ENCODE measurements at places on chromosomes 16 and 17.

DNA sequence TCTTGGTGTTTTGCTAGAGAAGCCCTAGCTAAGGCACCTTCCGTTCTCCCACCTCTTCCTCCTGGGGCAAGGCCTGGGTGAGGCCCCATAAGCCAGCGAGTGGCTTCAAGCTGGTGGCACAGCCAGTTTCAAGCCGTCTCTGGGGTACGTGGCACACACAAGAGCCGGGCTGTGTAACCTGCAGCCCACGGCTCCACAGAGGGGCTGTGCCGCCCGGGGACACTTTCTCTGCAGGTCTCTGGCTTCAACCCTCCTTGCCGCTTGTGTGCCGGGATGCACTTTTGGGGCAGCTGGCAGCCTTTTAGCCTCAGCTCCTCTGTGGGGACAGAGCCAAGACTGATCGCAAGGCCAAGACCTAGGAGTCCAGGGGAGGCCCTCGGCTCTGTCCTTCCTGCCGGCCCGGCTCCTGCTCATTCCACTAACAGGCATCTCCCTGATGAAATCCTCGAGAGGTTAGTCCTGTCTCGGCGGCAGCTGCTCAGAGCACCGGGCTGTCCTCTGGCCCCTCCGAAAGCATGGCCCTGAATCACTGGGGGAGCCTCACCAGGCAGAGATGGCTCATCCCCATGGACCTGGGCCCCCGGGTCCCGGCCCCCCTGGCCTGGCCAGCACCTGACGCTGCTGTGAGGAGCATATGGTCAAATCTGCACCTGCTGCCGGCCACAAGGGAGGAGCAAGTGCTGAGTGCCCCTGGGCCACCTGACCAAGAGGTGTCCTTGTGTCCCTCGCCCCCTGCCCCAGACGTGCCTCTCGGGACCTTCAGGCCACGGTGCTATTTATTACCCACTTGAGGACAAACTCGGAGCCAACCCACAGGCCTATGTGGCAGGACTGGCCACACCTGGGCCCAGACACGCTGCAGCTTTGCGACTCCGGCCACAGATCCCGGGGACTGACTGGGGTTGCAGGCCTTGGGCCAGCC lies 98.5 kb downstream of the METRNL start:
- peak; percentile 16 for DNase-seq

DNA sequence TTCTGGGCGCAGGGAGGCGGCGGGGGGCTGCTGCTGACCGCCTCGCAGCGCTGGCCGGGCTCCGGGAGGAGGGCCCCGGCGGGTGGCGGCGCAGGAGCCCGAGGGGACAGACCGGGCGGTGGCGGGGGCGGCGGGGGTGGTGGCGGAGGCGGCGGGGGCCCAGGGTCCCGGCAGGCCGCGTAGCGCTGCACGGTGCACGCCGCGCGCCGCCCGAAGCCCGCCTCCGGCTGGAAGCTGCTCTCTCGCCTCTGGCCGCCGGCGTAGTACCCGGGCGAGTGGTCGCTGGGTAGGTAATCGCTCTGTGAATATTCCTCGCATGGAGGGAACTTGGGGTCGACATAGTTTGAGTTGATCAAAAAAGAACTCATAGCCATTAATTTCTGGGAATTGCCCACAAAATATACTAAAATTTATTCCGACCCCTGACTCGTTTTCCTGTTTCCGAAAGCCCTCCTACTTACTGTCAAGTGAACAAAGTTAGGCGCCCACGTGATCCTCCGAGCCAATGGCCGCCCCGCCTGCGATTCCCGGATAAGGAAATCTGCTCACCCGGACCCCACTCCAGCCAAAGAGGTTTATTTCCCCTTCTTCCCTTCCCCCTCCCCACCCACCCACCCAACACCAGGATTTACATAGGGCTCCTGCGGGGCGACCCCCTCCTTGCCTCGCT lies at the start of gene HOXB4:
TSS of gene HOXB4 (minus strand) at position 405 of the 670 bp plus-strand sequence. CDS start at position 374, 31 bp downstream.
- peak; percentile 85 for DNase-seq

GRCh38 chr16:65827231-65827630 lies 539.3 kb upstream of the CDH5 start:
- no peak for DNase-seq

DNA sequence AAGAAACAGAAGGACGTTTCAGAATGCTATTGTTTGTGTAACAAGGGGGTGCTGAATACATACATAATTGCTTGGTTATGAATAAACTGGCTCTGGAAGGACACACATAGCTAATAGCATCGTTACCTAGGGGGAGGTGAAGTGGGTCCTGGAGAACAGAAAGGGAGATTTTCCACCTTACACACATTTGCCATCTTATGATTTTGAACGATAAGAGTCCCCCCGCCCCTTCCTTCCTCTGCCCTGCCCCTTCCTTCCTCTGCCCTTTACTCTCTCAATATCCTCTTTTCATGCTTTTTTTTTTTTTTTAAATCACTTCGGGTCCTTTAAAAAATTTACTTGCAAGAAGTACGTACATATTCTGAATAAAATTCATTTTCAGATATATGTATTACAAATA lies 902 bp upstream of the DHRS7B start:
- no peak for DNase-seq

DNA sequence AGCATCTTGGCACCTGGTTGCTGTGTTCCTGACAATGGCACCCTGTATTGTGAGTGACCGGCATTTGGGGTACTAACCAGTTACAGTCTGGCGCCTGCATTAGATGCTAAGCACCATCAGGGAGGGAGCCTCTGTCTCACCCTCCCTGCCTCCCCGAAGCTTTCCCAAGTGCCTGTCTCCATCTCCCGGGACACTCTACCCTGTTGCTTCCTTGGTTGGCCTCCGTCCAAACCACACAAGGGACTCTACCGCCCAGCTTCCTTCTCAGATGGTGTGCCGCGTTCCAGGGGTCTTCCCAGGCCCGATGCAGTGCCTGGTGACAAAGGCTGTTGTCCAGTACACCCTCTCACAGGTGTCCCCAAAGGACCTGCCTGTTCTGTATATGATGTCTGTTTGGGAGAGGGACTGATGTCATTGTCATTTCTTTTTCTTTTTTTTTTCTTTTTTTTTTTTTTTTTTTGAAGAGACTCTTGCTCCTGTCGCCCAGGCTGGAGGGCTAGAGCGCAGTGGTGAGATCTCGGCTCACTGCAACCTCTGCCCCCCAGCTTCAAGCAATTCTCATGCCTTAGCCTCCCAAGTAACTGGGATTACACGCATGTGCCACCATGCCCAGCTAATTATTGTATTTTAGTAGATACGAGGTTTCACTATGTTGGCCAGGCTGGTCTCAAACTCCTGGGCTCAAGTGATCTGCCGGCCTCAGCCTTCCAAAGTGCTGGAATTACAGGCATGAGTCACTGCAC lies 6.7 kb downstream of the SNN start:
- no peak for DNase-seq

GRCh38 chr17:75340631-75341030 lies 51.4 kb upstream of the SLC25A19 start:
- DNase-seq = no peak

- no peak for DNase-seq
These were observed 123.7 kb upstream of the HS3ST3A1 start for GRCh38 chr17:13725288-13725990.

DNA sequence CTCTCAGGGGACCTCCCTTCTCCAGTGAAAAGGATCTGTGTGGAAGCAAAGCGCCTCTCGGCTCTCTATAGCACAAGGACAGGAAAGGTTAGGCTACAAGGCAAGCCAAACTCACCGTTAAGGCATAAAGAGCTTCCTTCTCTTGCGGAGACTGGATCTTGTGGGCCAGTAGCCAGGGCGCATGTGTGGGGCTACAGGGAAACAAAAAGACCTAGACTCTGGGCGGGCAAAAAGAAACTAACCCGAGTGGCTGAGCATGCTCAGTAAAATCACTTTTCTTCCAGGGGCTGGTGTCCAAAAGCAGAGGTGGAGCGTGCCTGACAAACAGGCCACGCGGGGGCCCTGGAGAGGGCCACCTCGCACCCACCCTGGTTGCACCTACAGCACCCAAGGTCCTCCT lies 16.1 kb downstream of the GGA2 start:
- DNase-seq = no peak
